Upper lobe of right lung (tissue), 1 donor: ENCODE measurements at places on chromosomes 1 and 21.

GRCh38 chr1:71780681-71781080 is 501.7 kb downstream of the NEGR1 start:
- DNase-seq, result no peak

GRCh38 chr1:208923456-208923855 is 660.1 kb upstream of the CAMK1G start:
- DNase-seq, result no peak

GRCh38 chr1:211648336-211648735 is 27.1 kb downstream of the NEK2 start:
- DNase-seq, result no peak

- no peak for DNase-seq
Measured at GRCh38 chr1:117501281-117501680, 104.6 kb upstream of the TENT5C start.

GRCh38 chr1:200048244-200048643 is 20.7 kb downstream of the NR5A2 start:
- no peak for DNase-seq

DNA sequence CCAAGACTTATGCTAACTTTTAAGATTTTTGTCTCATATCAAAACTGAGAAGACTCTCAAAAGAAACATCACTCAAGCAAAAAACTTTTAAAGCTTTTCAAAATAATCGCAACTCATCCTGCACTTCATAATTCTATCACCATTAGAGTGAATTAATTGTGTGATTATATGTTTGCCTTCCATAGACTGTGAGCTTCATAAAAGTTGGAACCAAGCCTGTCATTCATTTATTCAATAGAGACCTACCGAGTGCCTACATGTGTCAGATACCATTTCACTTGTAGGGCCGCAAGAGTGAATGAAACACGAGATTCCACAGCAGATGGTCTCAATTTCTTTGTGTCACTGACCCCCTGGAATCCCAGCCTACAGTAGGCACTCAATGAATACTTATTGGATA is 106.4 kb downstream of the RHOU start:
- DNase-seq, result no peak

GRCh38 chr1:188270497-188270896 is 1441.7 kb downstream of the PLA2G4A start:
- no peak for DNase-seq

DNA sequence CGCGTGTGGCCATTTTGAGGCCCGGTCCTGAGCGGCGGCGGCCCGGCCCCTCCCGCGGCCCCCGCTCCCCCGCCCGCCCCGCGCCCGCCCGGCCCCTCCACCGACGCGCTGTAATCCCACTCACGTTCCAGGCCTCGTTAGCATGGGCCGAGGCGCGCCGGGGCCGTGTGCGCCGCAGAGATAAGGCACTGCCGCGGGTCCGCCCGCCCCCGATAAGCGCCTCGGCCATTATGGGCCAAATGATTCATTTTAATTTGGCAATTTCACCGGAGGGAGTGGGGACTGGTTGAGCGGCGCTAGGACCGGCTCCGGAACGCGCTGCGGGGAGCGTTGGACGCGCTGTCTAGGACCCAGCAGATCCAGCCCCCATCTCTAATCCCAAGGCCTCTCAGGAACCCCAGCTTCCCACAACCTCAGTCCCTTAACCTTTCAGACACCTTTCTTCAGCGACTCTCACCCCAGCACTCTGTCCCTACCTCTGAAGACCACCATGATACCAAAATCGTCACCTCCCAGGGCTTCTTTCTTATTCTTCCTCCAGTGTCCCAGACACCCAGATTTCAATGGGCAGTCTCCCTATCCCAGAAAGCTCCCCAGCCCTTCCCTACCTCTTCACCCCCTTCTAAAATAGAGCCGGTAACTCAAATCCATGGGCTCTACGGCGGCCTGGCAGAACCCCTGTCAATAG is at the start of gene TAL1:
Gene TAL1 (minus strand): TSS at position 39 of the 688 bp plus-strand sequence. CDS start 6,337 bp downstream, outside the sequence.
- DNase-seq, result no peak

- DNase-seq, result no peak
Measured at GRCh38 chr1:100035214-100035613, 65.4 kb downstream of the SLC35A3 start.

DNA sequence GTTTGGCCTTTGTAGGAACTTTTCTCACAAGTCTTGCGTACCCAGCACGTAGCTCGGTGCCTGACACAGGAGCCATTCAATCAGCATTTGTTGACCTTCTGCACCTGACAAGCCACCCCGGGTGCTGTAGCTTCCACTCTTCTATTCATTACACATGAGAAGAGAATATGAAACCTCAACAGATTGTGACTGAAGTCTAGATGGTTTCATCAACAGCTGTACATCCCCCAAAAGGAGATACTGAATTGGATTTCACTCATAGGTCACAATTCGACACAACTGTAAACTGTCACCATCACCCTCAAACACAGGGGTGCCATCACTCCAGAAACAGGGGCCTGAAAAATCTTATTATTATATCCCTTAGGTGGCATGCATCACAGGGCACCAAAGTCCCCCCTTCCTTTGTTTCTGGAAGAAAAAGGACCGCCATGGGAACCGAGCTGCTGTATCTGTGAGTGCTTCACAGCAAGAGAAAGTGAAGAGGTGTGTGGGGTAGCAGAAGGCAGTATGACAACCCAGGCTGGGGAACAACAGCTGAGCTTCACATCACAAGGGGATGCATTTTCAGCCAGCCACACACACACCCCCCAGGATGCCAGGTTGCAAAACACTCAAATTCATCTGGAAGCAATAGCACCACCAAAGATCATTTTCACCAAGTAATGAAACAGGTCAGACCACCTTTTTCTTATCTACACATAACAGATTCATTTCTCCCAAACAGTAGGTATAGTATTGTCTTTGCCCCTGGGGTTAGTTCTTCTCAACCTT is 225.7 kb downstream of the TOMM20 start:
- DNase-seq, result no peak

- peak; percentile 81 for DNase-seq
Measured at GRCh38 chr1:32695098-32695904, 7.3 kb downstream of the SYNC start.

DNA sequence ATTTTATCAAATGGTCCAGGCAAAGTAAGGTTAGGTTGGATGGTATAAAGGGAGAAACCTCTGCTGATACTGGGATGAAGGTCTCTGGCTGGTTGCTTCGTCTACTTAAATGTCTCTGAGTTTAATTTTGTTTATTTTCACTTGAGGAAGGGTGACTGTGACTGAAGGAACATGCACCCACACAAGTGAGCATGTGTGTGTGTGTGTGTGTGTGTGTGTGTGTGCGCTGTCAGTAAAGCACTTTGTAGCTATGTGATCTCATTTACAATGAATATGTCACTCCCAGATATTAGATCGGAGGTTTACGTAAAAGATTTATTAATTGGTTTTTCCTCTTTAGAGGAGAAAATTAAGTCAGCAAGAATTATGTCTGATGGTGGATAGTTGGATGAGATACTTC is 4.4 kb downstream of the FOXD2 start:
- DNase-seq, result no peak

DNA sequence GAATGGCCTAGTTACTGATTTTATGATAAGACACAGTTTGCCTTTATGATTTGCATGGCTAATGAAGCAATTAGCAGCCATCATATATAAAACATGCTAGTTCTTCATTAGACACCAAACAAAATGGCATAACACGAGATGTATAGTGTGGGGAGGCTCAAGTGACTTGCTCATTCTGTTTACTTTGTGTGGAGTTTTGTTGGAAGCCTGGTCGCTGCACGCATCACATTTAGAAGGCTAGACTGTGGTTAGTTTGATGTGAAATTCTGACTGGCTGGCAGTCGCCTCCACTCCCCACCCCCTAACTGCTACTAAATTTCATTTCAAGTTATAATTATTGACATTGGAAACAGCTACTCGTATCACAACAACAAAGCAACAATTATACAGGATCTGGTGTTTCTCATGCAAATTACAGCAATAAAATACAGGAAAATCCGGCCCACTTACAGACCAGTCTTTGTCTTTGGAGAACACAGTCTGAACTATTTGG is 356.1 kb downstream of the LMO4 start:
- DNase-seq, result no peak

DNA sequence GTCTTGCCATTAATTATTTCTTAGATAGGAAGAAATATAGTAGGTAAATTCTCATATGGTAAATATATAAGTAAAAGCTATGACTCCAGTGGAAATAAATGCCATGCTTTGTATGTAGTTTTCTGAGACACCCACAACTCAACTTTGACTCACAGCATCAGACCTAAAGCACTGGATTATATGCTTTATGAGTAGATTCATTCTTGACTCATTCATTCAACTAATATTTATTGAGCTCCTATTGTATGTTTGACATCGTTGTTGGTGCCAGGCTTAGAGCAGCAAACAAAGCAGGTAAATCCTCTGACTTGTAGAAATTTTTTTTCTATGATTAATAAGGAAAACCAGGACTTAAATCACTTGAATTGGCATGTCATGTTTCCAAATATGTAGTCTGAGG is 211.4 kb downstream of the PTPRC start:
- DNase-seq, result no peak

GRCh38 chr1:16038620-16038912 is 5.0 kb upstream of the CLCNKB start:
- no peak for DNase-seq

GRCh38 chr1:228164561-228165371 is 838 bp upstream of the IBA57 start:
- peak; percentile 73 for DNase-seq

GRCh38 chr1:62588000-62588399 is 9.3 kb upstream of the ANGPTL3 start:
- no peak for DNase-seq

- no peak for DNase-seq
Measured at GRCh38 chr1:90783181-90783580, 66.1 kb upstream of the BARHL2 start.

GRCh38 chr1:18931730-18932129 is 24.7 kb downstream of the IFFO2 start:
- no peak for DNase-seq

DNA sequence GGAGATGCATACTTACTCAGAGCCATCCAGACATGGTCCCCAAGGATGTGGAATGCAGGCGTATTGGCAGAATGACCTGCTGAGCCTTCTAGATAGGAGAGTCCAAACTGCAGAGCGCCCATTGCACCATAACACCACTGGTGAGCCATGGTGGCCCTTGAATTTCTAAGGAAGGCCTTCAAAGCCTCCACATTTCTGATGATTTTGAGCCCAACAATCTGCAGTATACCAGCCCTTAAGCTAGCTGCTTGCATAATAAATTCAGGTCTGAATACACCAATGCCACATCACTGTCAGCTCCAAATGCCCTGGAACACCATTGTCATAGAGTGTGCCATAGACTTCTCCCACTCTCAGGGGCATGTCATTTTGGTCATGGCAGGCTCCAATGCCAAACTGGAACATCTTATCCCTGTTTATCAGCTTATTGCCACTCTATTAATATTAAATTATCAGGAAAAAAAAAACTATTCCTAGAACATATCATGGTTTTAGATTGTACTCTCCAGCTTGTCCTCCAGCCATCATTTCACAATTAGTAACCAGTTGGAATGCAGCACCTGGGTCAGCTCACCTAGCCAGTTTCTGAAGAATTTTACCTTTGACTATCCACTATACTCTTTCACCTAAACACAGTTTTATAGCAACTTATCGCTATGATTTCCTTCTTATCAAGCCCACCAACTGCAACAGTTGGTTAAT is 26.9 kb downstream of the NPHS2 start:
- no peak for DNase-seq
